Keratinocyte (primary cell): ENCODE measurements at places on chromosomes 4 and X. TPM values are rescaled to one million over a fixed set of nuclear protein-coding genes. Genes with fewer than 3 reads are reported as not detected.

DNA sequence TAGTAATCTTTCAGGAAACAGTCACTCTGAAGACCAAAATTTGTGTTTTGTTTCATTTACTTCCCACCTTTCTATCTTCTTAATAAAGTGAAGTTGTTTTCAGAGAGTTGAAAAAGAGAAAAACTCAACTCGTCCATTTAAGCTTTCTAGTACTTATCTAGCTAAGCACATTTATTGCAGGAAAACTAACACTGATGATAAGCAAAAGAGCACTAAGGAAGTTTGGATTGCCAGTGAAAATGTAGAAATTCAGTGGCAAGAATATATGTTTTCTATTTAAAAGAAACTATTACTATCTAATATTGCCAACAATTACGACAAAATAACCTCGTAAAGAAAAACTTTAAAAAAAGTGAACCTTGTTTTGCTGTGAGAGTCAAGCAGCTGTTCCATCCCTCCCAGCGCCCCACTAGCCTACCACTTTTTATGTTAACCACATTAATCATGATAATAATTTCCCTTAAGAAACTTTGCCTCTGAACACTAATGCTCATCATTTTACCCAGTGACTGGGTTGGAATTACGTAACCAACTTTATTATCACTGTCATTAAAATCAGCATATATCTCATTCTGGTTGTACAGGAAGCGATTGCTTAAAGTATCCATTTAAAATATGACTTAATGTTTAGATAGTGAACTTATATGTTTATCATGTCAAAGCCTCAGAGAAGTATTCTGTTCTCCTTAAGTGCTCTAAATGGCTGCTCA lies 24.8 kb downstream of the SPRY1 start:
- DNase-seq: no peak

GRCh38 chrX:39772057-39772832 lies 325.5 kb downstream of the BCOR start:
- DNase-seq: no peak

GRCh38 chrX:85004255-85004654 lies 578 bp downstream of the APOOL start:
- no peak for DNase-seq

- DNase-seq: no peak
Observed at GRCh38 chr4:122086338-122087065, 65.6 kb upstream of the BLTP1 start.

- DNase-seq: no peak
Observed at GRCh38 chr4:94399721-94400120, 52.0 kb upstream of the PDLIM5 start.

DNA sequence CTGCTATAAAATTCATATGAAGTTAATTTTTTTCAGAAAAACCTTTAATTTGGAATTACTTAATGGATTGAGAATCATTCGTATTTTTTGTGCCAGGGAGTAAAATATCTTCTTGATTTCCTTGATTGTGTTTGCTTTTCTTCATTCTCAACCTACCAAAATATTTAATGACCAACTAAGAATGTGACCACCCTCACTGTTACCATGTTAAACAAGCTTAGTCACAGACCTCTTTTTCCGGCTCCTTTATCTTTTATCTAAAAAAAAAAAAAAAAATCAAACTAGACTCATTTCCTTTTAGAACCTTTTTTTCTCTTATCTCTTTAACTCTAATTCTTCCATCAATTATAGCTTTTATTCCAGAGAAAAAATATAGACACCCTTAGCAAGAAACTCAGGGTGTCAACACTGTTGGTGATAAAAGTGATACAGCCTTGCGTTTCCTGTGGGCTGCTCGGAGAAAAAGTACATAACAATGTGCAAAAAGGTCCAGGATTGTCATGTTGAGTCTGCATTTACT lies 20.6 kb upstream of the HPGDS start:
- DNase-seq: no peak

Gene SUPT20HL1
- not detected in 3 replicates for polyA plus RNA-seq

Gene FGF5
- 3.9 to 5.4 TPM (median 4.4 TPM) in 3 replicates for polyA plus RNA-seq
